SJSA1 (cell line): ENCODE measurements at places on chromosomes 3 and 15. TPM values are rescaled to one million over a fixed set of nuclear protein-coding genes. Genes with fewer than 3 reads are reported as not detected.

HYPK gene
- total RNA-seq = 9.4 and 18.9 TPM in 2 replicates

SAMD7 gene
- total RNA-seq = not detected in 2 replicates

FANCD2OS gene
- not detected in 2 replicates for total RNA-seq

PTH1R gene
- total RNA-seq = not detected in 2 replicates

VWA5B2 gene
- not detected in 2 replicates for total RNA-seq

FSD2 gene
- not detected in 2 replicates for total RNA-seq
